ENCODE measurements at places on chromosomes 5 and 9.
A peak's percentile ranks its signal among the peaks of the same experiment; 100 is the strongest.

DNA sequence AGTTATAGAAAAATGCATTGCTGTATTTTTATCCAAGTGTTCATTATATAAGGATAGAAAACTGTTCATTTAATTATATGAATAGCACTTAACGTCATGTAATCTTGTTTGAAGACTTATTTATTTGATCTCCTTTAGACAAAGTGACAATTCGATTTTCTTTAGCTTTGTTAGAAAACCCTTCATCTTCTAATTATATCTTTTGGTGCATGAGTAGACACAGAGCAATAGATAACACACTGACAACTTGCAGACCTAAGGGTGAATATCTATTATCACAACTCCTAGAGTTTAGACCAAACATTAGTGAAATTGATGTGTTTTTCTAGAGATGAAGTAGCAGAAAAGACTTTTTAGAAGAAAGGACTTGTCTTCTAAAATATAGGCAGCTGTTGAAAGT, 446.4 kb upstream of the SEMA6A start:
- DNase-seq: no peak

DNA sequence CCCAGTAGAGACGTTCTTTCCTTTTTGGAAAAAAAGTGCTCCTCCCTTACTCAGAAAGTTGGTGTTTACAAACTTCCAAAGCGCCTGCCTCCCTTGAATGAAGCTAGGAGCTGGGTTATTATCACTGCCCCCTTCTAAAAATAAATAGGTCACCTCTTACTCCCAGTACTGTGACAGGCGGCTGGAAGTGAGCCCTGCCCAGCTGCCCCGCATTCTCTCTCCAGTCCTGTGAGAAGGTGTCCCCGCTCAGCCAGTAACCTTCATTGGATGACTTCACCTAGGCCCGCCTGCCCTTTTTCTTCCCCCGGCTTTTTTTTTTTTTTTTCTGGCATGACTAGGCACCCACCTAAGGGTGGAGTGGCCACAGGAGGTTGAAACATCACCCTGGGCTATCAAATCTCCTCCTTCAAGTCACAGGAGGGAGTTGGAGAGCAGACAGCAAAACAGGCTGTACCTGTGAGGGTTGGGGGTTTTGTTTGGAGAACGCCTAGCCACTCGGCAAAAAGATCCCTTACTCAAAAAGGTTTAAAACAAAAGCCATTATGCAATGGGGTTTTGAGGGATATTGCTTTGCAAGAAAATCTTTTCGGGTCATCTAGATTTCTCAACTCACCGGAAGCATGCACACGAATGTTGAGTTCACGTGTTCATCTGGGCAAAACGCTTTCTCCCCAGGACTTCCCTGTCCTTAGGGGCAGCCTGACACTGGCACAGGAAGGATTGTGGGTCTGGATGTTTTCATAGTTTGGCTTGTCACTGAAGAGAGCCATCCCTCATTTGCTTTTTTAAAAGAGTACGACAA, 43.3 kb upstream of the ZNF622 start:
- DNase-seq: no peak

- DNase-seq: no peak
Observed at GRCh38 chr9:95446984-95447383, 69.8 kb downstream of the PTCH1 start.

DNA sequence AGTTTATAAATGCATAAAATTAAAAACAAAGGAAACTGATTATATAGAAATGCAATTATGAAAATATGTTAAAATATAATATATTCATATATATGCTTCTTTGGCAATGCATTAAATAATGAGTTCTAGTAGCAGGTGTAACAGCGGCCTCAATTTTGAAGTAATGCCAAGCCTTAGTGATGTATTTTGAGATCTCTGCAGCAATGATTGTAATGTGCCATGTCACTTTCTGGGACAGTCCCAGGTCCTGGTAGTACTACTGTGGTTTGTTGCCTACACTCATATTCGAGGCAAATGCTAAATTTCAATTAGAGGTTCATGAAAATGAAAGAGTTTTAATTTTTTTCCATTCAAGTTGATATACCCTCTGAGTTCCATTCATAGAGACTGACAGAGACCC, 75.8 kb upstream of the ORM1 start:
- DNase-seq: no peak

DNA sequence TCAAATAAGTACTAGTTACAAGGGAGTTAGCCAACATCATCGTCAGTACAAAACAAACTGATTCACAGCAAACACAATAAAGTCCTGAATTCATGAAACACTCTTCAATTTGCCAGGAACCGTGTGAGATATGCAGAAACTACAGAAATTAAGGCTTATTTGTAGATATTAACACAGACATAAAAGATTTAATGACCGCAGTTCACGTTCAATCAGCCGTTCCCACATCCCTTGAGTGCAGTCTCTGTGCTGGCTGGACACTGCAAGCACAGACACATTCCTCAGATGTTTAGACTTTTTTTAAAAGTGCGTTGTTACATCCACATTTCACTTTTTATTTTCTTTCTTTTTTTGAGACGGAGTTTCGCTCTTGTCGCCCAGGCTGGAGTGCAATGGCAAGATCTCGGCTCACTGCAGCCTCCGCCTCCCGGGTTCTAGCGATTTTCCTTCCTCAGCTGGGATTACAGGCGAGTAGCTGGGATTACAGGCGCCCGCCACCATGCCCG, 566 bp upstream of the CEP78 start:
- DNase-seq: no peak

DNA sequence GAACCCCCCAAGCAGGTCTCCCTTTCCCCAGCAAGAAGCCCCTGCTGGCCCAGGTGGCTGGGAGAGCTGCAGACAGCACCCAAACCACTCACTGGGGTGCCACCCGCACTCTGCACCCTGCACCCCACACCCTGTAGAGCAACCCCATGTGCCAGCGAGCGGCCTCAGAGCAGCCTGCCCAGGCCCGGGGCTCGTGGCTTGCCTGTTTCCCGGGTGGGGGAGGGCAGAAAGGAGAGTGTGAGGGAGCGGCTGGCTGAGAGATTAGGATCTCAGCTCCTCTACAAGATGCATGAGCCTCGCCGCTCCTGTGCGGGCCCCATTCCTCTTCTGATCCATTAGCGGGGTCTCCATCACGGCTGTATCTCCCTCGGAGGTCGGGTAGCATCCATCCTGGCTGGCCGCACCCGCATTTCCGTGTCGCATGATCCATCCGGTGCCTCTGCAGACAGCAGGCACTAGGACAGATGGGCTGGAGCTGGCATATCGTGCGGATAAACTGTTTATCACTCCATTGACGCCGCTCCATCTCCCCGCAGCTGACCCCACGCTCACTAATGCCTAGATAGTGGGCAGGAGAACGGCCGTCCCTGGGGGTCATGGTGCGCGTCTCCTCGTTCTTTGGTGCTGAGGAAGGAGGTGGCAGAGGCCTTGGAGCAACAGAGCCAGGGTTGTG, 54.4 kb downstream of the MRPL36 start:
- no peak for DNase-seq

GRCh38 chr9:108086624-108087023, 597.1 kb upstream of the KLF4 start:
- DNase-seq: no peak

DNA sequence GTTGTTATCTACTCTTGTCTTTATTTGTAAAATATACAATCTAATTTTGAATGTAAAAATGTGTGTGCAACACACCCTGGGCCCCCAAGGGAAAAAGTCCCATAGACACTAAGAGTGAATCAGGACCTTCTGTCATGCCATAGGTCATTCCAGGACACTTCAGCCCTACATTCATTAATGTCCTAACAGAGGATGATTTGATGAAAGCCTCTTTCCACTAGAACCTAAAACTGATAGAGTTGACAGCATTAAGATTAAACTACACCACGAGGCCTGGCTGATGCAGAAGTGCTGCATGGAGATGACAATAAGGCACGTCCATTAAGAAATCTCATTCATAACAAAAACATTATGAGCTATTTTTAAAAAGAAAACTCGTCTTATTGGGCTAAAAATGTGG, 46.2 kb downstream of the FRMD3 start:
- DNase-seq: no peak

DNA sequence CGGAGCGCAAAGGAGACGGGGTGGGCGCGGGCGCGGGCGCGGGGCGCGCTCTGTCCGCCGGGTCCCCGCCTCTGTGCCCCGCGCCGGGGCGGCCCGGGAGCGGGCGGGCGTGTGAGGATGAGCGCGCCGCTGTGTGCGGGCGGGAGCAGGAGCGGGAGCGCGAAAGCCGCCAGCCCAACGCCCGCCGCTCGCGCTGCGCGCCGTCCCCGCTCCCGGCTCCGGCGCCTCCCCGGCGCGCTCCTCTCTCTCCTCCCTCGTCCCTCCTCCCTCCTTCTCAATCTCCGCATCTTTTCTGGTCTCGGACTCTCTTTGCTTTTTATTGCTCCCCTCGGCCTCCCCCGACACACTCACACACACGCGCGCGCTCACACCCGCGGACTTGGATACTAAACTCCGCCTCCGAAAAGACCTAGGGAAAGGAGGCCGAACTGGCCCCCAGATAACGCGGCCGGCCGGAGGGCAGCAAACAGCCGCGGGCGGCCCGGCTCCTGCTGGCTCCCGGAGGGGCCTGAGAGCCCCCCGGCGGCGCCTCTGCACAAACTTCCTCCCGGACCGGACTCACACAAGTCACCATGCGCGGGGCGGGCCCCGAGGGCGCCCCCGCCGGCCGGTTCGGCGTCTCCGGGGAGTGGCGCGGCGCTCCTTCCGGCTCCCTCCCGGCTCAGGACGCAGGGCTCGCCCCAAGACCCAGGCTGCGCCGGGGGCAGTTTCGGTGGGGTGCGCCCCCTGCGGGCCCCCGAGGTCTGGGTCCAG, at the start of gene FIBCD1:
FIBCD1 (minus strand) TSS at position 596 of the 753 bp plus-strand sequence. CDS start 640 bp downstream, outside the sequence.
- peak; percentile 31 for DNase-seq

DNA sequence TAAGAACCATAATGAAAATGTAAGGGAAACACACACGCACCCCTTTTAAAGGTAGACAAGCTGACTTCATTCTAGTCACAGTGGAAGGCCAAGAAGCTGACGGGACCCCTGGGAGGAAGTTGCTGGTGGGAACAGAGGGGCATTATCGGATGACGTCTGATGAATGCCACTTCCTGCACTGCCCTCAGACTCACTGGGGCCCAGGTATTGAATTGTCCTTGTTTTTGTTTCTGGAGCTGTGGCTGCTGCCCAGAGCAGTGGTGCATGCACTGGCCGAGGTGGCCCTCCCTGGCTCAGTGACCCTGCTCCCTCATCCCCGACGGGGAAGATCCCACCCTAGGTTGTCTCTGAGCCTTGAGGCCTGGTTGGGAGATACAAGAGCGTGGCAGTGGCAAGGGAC, 15.3 kb upstream of the RPL26L1 start:
- no peak for DNase-seq

GRCh38 chr9:95389373-95389772, 71.9 kb upstream of the FANCC start:
- DNase-seq: no peak

DNA sequence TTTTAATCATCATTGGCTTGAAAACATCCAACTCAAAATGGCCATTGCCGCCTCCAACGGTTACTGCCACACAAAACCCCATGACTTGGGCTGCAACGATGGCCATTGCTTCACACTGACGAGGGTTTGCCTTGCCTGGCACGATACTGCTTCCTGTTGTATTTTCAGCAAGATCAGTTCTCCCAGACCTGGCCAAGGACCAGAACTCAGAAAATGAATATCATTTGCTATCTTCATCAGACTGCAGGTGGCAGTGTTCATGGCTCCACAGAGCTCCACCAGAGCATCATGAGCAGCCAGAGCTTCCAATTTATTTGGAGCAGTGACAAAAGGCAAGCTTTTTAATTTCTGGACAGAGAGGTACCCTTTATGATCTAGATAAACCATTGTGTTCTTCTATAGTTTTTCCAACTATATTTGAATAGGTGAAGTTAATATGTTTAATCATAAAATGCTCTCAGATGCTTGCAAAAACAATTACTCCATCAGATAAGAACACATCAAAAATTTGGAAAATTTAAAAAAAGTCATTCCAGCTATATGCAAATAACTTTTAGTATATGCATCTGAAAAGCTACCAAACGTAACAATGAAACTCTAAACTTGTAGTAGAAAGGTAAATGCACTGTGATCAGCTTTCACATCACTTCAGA, 10.4 kb downstream of the AMACR start:
- peak; percentile 88 for DNase-seq
